ENCODE measurements at places on chromosomes 13 and 19. TPM values are rescaled to one million over a fixed set of nuclear protein-coding genes. Genes with fewer than 3 reads are reported as not detected.

PSPN gene
- 2.9 TPM for polyA plus RNA-seq

GRCh38 chr13:109790942-109791605 lies 4.7 kb upstream of the IRS2 start:
- DNase-seq = no peak

GRCh38 chr13:36553491-36553890 lies 120.3 kb upstream of the SERTM1 start:
- no peak for DNase-seq

DNA sequence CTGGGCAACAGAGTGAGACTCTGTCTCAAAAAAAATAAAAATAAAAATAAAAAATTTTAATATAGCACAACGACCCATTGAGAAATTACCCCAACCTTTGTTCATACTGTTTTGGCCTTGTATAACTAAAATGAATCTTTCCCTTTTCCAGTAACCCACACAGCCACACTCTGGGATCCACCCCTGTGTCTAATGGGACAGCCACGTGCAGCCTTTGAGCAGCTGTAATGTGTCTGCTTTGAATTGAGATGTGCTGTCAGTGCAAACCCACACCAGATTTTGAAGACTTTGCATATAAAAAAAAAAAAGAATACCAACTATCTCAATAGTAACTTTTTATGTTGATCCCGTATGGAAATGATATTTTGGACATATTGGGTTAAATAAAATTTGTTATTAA lies 112.7 kb upstream of the UBL3 start:
- no peak for DNase-seq

SLC25A41 gene
- polyA plus RNA-seq = 0.33 TPM

DNA sequence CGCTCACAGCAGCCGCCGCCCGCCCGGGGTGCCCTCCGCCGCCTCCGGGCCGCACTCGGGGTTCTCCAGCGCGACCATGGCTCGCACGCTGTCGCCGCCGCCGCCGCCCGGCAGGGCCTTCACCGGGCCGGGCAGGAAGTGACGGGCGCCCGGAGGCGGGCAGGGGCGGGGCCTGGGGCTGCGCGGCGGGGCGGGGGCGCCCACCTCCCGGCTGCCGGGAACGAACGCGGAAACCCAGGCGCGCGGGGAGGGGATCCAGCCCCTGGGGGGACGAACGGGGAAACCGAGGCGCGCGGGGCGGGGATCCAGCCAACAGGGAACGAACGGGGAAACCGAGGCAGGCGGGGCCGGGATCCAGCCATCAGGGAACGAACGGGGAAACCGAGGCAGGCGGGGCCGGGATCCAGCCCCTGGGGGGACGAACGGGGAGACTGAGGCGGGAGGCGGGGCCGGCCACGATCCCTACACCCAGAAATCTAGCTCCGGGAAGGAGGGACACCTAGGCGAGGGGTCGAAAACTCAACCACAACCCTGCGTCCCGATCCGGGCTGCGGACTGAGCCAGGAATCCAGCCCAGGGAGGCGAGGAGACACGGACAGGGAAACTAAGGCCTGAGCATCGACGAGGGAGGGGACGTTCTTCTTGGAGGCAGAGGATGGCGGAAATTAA lies at the start of gene R3HDM4:
TSS of gene R3HDM4 (minus strand) at position 140 of the 669 bp plus-strand sequence. CDS start at position 78, 62 bp downstream.
- no peak for DNase-seq

- DNase-seq = no peak
Observed at GRCh38 chr19:31570718-31571117, 221.5 kb upstream of the TSHZ3 start.

- peak; percentile 56 for DNase-seq
Observed at GRCh38 chr13:73059460-73060250, 850 bp downstream of the KLF5 start.

- no peak for DNase-seq
Observed at GRCh38 chr13:60590800-60591747, 194.1 kb downstream of the TDRD3 start.

DNA sequence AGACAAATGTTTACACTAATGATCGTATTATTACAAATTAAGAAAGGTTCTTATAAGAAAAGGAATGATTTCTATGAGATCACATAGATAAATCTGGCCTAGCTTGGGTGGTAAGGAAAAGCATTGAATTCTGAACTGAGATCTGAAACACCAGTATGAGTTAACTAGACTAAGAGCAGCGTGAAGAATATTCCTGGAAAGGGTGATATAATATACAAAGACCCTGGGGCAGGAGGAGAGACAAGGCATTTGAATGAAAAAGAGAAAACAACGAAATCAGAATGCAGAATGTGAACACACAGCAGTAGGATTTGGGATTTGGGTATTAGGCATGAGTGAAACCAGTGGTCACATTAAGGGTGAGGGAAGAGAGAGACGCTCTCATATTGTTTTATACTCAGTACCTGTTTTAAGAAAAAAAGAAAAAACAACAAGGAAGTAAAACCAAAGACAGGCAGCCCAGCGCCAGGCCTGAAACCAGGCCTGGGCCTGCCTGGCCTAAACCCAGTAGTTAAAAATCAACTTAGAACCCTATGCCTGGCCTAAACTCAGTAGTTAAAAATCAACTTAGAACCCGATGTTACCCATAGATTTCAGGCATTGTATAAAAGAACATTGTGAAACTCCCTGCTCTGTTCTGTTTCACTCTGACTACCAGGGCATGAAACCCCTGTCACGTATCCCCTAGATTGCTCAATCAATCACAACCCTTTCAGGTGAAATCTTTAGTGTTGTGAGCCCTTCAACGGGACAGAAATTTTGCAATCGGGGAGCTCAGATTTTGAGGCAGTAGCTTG lies 287.1 kb downstream of the ITGBL1 start:
- DNase-seq = no peak

ZNF57 gene
- polyA plus RNA-seq = 6.3 TPM

DNA sequence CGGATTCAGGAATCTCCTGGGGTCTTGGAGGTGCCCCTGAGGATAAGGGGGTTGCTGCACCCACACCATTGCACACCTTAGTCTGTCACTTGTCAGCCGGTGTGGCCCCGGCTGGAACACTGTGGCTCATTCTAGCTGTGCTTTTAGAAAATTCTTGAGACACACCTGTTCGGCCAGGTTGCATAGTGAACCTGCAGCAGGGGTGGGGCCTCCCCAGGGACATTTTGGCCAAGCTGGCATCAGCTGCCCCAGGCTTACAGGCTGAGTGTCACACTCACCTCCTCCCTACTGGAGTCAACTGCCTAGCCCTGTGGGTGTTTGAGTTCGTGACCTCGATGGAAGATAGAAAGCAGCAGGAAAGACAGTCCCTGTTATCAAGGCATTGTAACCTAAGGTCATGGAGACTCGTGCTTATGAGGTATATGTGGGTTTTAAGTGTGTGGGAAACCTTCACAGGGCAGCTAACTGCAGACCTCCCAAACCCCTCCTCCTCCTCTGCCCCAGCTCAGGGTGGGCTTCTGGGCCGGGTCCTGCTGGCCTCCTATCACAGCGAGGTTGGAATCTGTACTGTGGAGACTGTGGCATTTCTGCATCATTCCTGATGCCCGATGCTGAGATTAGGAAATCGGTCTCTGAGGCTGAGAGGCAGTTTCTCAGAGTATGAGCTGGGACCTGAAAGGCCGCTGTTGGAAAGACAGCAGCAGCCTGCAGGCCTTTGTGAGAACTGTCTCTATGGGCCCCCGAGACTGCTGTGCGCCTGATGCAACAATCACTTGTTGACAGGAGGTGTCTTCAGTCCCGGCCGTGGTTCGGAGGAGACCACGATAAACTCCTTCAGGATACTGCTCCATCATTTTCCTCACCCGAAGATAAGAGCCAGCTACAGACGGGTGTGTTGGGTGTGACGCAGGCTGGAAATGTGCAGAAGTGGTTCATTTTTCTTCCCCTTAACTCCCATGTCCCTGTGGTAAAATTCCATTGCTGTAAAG lies 72.2 kb downstream of the ATP11A start:
- DNase-seq = no peak

DNA sequence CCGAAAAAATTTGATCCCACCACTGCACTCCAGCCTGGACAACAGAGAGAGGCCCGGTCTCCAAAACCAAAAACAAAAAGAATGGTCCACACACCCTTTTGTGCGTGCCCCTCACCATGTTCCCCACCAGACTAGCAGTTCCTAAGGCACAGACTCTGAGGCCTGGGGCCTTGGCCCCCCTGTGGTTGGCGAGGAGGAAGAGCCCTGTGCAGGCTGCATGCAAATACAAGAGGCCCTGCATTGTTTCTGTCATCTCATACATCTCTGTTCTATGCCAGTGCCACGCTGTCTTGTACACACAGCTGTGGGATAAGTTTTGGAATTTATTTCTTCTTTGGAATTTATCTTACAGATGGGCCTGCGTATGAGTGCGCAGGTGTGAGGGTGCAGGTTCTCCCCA lies 4.7 kb upstream of the YJEFN3 start:
- DNase-seq = no peak

- no peak for DNase-seq
Observed at GRCh38 chr13:112828756-112829155, 138.9 kb downstream of the ATP11A start.

- DNase-seq = no peak
Observed at GRCh38 chr19:29477831-29478577, 47.8 kb upstream of the VSTM2B start.

- no peak for DNase-seq
Observed at GRCh38 chr13:90738881-90739280, 608.6 kb upstream of the MIR17HG start.

- no peak for DNase-seq
Observed at GRCh38 chr13:51770160-51770559, 33.8 kb downstream of the DHRS12 start.

DNA sequence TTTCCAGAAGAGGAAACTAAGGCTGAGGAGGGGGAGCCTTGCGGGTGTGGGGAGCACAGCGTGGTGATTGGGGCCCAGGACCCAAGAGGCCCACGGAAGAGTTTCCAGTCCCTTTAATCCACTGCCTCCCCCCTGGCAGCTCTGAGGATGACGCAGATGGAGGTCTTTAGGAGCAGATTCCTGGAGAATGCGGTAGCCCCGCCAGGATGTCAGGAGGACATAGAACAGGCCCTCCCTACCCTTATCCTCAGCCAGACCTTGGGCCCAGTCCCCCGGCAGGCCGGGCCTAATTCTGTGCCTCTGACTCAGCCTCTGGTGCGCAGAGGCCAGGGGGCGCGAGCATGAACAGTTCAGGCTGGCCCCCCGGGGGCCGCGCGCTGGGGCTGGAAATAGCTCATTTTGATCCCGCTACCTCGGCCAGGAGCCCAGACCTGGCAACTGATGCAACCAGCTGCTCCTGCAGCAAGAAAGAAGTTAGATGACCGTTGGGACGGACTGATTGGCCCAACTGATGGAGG lies 461 bp upstream of the HSPB6 start:
- DNase-seq = no peak

DNA sequence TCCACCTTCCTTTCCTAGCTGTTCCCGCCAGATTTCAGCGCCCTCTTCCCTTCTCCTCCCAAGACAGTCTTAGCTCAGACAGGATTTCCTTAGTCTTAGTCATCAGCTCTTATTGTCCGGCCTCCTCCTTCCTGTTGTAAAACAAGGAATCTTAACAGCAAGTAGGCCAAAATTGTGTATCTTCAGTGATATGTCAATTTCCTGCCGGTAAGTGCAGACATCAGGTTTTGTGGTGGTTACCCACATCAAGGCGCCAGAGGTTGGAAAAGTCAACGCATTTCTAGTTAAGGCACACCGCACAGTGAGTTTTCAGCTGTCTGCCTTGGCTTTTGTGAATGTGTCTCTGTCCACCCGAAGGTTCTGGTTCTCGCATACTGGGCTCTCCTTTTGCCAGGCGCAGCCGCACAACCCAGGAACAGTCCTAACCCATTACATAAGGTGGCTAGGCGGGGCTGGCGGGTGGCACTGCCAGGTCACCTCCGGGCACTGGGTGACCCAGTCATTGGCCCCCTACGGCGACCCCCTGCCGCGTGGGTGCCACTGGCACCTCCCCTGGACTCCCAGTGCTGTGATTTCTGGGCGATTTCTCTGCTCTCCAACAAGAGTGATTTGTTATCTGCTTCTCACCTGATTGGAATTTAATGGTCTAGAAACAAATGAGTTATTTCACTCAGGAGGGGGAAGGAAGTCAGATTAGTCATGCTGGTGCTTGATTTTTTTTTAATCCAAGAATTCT lies 12.9 kb downstream of the COL4A2 start:
- DNase-seq = no peak

HSPB6 gene
- 28.1 TPM for polyA plus RNA-seq

DNA sequence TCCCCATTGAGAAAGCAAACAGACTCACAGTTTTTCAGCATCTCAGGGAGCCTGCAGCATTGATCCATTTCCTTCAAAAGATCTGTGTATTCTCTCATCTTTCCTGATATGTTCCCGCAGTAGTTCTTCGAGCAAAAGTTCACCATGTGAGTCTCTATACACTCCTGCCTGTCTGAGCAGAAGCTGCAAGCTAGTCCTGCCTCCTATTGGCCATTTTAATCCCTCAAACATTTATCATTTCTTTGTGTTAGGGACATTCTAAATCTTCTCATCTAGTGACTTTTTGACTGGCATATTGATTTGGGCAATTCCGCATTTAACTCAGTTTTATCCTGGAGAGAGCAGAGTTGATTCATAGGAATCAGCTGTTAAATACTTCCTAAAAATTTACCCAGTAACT lies 660.4 kb upstream of the KLF12 start:
- DNase-seq = no peak

POU4F1 gene
- 0.06 TPM for polyA plus RNA-seq

GRCh38 chr19:42196011-42197001 lies 21.2 kb downstream of the DEDD2 start:
- no peak for DNase-seq

GRCh38 chr13:77375560-77376108 lies 48.7 kb upstream of the MYCBP2 start:
- no peak for DNase-seq

DNA sequence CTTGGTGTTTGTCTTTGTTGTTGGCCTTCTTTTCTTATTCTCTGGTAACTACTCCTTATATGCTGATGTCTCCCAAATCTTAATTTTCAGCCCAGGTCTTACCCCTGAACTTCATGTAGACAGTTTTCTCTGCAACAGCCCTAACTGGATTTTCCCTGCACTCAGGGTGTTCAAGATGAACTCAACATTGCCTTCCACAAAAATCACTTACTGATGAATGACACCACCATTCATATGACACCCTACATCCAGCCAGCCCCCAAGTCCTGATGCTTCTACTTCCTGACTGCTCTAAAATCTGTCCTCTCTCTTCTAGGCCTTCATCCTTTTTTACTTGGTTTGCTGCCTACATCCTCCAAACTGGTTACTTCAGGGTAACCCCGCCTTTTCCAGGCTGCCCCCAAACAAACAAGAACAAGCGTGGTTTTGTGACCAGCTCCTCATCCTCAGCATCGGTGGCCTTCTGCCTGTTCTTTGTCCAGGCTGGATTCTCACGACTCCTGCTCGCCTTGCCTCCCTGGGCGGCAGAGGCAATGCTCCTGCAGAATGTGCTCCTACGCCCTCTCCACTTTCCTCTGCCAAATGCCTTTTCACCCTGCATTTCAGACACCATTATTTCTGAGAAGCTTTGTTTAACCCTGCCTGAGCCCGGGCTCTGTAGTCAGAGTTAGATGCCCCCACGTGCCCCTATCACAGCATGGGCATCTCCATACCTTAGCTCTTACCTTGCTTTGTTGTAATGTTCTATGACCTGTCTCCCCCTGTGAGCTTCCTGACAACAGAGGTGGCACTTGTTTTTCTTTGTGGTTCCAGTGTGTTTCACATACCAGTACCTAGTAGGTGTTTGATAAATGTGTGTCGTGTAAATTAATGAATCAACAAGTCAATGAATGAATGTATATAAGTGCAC lies 61.8 kb downstream of the WDFY2 start:
- no peak for DNase-seq

- DNase-seq = no peak
Observed at GRCh38 chr13:102203718-102204117, 198.1 kb downstream of the FGF14 start.

IGSF23 gene
- 0.55 TPM for polyA plus RNA-seq

MBD3L3 gene
- polyA plus RNA-seq = not detected

NAPSA gene
- 10.4 TPM for polyA plus RNA-seq

NOP53 gene
- 351 TPM for polyA plus RNA-seq

PRR19 gene
- 1.6 TPM for polyA plus RNA-seq

All from right renal pelvis (tissue), 4 donors.